Stomach (tissue), 19 donors: ENCODE measurements at places on chromosomes 16 and 17. TPM values are rescaled to one million over a fixed set of nuclear protein-coding genes. Genes with fewer than 3 reads are reported as not detected.

Gene SMCR8
- 6.4 TPM for total RNA-seq

DNA sequence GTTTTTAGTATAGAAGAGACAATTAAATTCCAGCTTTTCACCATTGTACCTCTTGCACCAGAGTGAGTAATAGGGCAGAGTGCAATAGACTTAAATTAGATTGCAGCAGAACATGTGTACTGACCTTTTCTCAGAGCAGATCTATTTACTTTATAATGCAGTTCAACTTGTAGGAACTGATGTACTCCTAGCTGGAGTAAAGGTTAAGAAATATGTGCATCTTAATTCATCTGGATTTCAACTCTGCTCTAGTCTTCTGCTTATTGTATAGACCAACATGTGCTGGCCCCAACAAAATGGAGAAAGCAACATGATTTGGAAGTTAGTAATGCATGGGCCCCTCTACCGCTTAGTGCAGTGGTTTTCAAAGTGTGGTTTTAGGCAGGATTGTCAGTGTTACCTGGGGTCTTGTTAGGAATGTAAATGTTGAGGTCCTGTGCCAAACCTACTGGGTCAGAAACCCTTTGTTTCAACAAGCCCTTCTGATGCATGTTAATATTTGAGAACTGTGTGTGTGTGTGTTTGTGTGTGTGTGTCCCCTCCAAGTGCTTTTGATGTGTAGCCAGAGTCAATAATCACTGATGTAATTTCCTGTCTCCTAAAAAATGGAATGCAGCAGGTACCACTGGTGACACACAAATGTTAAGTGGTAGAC, 138.6 kb downstream of the TOX3 start:
- no peaks in the 10 kb centered on the region for H3K27me3 ChIP-seq
- H3K4me3 ChIP-seq, result no peak overlapping the region
- no peak for DNase-seq

- H3K36me3 ChIP-seq, result no peaks in the 10 kb centered on the region
- peaks cover 8% of the 10 kb centered on the region for H3K27me3 ChIP-seq
- no peak overlapping the region for H3K4me3 ChIP-seq
- no peak for DNase-seq
- no peaks in the 10 kb centered on the region for H3K4me1 ChIP-seq
These were observed 66.9 kb upstream of the SDK2 start for GRCh38 chr17:73711184-73711583.

GRCh38 chr17:9948928-9949327, 43.9 kb upstream of the RCVRN start:
- H3K27ac ChIP-seq, result no peak overlapping the region
- peaks cover 7% of the 10 kb centered on the region for H3K36me3 ChIP-seq
- H3K27me3 ChIP-seq, result no peaks in the 10 kb centered on the region
- no peak for DNase-seq
- H3K4me1 ChIP-seq, result no peaks in the 10 kb centered on the region
- no peak overlapping the region for H3K4me3 ChIP-seq

Gene AHSP
- 4.8 TPM for total RNA-seq

- H3K36me3 ChIP-seq, result no peaks in the 10 kb centered on the region
- no peaks in the 10 kb centered on the region for H3K27me3 ChIP-seq
- peaks cover 35% of the 10 kb centered on the region for H3K4me1 ChIP-seq
- H3K27ac ChIP-seq, result peak overlapping the region; percentile 95
- H3K4me3 ChIP-seq, result peak overlapping the region; percentile 90
These were observed 373 bp downstream of the CMC2 start for GRCh38 chr16:81006211-81006812.

Gene LLGL1
- 19.7 TPM for total RNA-seq

Gene EXOC3L1
- 25.5 TPM for total RNA-seq

DNA sequence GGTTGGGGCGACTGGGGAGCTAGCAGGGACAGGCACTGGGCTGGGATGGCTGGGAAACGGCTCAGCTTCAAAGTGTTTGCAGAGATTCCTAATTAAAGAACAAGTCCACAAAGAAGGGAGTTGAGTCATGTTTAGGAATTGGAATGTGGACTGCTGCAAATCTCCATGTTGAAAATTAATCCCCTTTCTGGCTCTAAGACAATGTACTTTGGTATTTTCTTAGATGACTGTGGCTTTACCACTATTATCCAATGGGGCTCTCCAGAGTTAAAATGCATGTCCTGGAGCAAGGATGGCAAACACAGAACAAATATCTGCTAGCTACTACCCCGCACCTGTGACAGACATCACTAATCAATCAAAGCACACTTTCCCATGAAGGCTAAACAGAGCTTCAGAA, 22.2 kb upstream of the WSCD1 start:
- no peak for DNase-seq
- H3K27me3 ChIP-seq, result no peaks in the 10 kb centered on the region
- no peaks in the 10 kb centered on the region for H3K36me3 ChIP-seq
- peaks cover 5% of the 10 kb centered on the region for H3K4me1 ChIP-seq
- H3K4me3 ChIP-seq, result no peak overlapping the region

GRCh38 chr16:59590845-59591244, 856.7 kb upstream of the GOT2 start:
- no peak for DNase-seq
- H3K4me3 ChIP-seq, result no peak overlapping the region
- no peak overlapping the region for H3K27ac ChIP-seq
- H3K36me3 ChIP-seq, result no peaks in the 10 kb centered on the region

GRCh38 chr17:68440526-68440925, 16.8 kb downstream of the WIPI1 start:
- DNase-seq, result no peak
- no peaks in the 10 kb centered on the region for H3K27me3 ChIP-seq

DNA sequence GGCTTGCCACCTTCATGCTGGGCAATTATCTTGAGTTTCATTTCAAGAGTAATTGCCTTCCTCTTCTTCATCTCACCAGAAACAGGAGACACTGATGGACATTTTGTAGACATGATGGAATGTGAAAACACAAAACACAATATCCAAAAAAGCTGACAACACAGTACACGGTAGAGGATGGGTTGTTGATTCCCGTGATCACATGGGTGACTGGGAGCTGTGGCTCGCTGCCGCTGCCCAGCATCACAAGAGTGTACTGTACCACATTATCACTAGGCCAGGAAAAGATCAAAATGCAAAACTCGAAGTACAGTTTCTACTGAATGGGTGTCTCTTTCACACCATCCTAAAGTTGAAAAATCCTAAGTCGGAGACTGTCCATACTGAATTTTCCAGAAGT, 7.4 kb downstream of the PTRH2 start:
- H3K4me3 ChIP-seq, result no peak overlapping the region
- no peaks in the 10 kb centered on the region for H3K27me3 ChIP-seq
- peaks cover 38% of the 10 kb centered on the region for H3K4me1 ChIP-seq
